Amygdala (tissue), 56 donors: ENCODE measurements at places on chromosomes 3 and 15.

- no peak for DNase-seq
Measured at GRCh38 chr3:133949438-133949837, 53.8 kb upstream of the RAB6B start.

GRCh38 chr3:130256821-130257340, 88.6 kb upstream of the COL6A5 start:
- DNase-seq: no peak

DNA sequence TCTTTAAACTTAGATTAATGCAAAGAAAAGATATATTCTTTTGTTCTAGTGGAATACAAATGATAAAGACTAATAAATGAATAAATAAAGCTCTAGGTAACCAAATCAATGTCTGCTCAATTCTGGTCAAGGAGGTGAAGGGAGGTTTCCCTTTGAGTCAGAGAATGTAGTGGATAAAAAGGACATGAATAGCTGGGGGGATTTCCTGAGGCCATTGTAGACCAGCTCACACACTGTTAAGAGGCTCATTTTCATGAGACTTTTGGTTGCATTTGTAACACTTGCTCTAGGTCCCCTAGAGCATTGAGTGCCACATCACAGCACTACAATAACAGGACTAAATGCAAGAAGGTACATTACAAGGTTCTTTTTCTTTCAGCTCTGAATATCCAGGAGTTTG, 170.7 kb downstream of the TIGIT start:
- no peak for DNase-seq

GRCh38 chr15:57923306-57923705, 142.2 kb downstream of the ALDH1A2 start:
- no peak for DNase-seq

GRCh38 chr3:42102571-42102970, 11.4 kb downstream of the TRAK1 start:
- no peak for DNase-seq

DNA sequence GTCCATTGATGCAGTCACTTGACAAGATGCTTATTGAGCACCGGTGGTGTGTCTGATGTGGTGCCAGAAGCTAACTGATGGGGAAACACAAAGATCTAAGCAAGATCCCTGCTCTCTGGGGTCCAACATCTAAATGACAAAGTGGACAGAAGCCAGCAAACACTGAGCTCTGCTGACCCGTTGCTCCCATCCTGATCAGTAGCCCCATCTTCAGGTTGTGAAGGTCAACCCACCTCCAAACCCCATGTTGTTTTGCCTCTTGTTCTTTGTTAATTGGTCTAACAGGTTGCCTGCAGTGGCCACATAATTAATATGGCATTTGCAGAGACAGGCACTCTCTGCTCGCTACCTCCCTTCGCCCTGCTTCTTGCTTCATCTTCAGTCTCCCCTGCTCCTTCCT, 21.5 kb upstream of the GLCE start:
- no peak for DNase-seq

- no peak for DNase-seq
Measured at GRCh38 chr3:17032407-17033034, 147.8 kb downstream of the PLCL2 start.

GRCh38 chr3:37667335-37667734, 194.3 kb upstream of the CTDSPL start:
- DNase-seq: no peak

DNA sequence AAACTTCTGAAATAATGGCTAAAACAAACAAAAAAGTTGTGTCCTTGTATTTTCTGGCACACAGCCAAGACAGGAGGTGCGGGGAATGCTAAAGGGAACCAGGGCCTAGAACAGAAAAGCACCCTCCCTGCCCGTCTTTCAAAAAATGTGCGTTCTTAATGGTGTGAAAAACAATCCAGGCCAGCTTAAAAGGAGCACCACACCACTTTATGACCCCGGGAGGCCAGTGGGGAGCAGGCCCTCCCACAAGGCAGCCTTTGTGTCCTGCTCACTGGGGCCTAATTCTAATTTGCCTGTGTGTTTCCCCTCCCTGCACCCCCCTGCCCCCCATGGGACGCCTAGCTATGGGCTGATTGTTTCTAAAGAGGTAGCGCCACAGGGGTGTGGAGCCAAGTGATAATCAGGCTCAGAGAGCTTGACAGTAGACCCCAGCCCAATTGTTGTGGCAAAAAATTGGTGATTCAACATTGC, 181.4 kb downstream of the GREM1 start:
- no peak for DNase-seq

GRCh38 chr3:79140708-79141107, 627.1 kb downstream of the ROBO1 start:
- DNase-seq: no peak
